Dorsolateral prefrontal cortex (tissue), 122 donors: ENCODE measurements at places on chromosomes 12 and 14. TPM values are rescaled to one million over a fixed set of nuclear protein-coding genes. Genes with fewer than 3 reads are reported as not detected.
A peak's percentile ranks its signal among the peaks of the same experiment; 100 is the strongest.

DNA sequence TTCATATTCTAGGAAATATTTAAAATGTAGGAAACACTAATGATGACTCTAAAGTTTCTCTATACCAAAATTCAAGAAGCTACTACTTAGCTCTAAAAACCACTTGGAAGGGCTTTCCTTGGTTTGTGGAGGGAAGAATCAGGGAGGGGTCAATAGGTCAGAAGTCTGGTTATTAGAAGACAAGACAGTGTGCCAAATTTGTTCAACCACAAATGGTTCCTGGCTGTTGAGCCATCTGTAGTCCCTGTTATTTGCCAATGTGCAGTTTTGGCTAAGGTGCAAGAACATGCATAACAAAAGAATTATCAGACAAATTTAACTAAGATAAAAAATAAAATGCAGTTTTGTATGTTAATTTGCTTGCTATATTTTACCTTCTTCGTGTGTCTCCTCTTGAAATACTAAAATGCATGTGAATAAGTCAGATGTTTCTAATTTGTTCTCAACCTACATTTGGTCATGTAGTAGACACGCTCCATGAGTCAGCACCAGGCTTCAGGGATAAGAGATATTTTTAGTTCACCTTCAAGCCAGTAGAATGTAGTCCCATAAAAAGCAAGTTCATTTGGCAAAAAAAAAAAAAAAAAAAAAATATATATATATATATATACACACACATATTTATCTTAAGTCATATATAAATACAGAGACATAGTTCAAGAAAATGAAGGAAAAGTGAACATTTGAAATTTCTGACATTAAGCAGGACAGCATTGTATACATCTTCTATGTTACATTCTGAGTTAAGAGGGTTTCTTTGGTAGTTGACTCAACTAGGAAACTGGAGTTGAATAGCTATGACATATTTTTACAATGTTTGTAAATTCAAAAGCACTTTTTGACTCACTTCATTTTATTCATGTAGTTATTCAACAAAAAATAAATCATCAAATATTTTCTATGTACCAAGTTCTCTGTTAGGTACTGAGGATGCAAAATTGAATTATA is 123.3 kb downstream of the KCNC2 start:
- no peak for DNase-seq

DNA sequence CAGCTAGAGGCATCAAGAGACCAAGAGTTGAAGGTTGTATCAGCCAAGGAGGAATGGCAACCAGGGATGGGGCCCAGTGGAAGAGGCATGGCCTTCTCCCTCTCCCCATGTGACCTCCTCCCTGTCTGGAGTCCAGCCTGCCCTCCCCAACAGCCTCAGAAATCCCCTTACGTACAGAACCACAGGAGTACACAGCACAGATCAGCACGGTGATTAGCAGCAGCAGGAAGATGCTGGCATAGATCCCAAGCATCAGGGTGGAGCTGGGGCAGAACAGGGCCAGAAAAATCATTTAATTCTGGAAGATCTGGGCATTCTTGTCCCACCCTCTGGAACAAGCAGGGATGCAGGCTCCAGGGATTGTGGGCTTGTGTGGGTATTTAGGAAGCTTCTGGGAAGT is 14.4 kb downstream of the ADCY6 start:
- no peak for DNase-seq

GRCh38 chr12:132837693-132838409 is 9.2 kb upstream of the GOLGA3 start:
- DNase-seq, result peak; percentile 42

- no peak for DNase-seq
These were observed 70.3 kb downstream of the ALX1 start for GRCh38 chr12:85350356-85350755.

DNA sequence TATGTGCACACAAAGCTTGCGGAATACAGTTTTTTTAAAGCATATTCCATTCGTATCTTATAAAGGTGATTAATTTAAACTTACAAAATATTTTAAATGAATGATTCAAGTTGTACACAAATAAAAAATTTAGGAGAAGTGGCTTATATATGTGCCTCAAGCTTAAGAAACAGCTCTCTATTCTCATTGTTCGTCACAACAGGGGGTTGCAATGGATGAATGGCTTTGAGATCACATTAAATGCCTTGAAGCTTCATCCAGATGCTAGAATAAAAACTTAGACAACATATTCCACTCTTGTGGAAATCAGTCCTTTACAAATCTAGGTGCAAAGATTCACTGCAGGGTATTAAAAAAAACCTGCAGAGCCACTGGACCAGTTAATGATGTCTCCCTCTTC is 303.9 kb upstream of the LRFN5 start:
- DNase-seq, result no peak

DNA sequence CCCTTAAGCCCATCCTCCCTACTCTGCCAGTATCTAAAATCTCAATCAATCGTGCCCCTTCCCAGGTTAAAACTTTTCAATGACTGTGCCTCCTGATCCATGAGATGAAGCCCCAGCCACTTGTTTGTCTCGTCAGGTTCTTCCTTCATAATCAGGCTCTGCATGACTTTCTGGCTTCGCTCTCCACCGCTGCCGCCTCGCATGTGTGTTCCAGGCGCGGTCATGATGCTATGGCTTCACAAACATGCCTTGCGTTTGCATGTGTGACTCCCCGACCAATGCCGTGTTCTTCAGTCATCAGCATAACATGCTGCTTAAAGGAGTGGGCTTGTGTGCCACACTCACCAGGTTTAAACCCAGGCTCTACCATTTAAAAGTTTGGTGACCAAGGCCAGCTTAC is 5.0 kb upstream of the C1RL start:
- no peak for DNase-seq

GRCh38 chr12:119319638-119320037 is 14.9 kb upstream of the CCDC60 start:
- DNase-seq, result no peak

GRCh38 chr12:53091756-53092155 is 5.7 kb upstream of the IGFBP6 start:
- no peak for DNase-seq

GRCh38 chr12:38155526-38156496 is 160.8 kb upstream of the ALG10B start:
- DNase-seq, result no peak

- no peak for DNase-seq
These were observed 12.5 kb upstream of the IRF2BPL start for GRCh38 chr14:77040741-77041653.

- no peak for DNase-seq
These were observed 116.6 kb downstream of the SLC35F4 start for GRCh38 chr14:57749267-57749666.

The REP15 gene
- total RNA-seq, result 0.76 TPM

The CAPZA3 gene
- not detected for total RNA-seq

The BHLHE41 gene
- 104 TPM for total RNA-seq

The ART4 gene
- total RNA-seq, result not detected

The RNU4-1 gene
- total RNA-seq, result 2,290 TPM

The KRT6C gene
- total RNA-seq, result not detected

The SMOC1 gene
- 24.7 TPM for total RNA-seq

The GARIN6 gene
- not detected for total RNA-seq

The GDF3 gene
- total RNA-seq, result not detected
